Motor neuron (in vitro differentiated cells): ENCODE measurements at places on chromosomes 13 and 19.

DNA sequence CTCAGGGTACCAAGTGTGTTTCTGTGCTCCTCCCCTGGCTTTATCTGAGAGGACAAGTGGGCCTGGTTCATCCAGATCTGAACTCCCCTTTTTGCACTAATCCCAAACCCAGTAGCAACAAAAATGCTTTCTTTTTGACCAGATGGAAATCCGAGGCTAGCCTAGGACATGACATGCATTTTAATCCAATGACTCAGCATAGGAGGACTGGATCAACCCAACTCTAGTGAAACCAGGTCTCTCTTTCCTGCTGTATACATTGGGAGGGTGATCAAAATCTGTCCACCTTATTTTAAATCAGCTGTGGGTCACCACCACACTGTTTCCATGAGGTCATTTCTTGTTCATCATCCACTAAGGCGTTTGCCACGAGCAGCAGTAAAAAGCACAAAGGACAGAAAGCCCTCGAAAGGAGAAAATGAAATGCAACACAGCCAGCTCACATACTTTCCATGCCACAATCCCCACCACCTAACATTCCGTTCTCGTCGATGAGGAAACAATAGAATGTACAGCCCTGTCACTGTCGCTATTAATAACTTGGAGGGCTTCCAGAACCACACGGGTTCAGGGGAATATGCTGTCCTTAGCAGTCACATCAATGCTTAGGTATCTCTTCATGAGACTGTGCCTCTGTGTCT, 543.0 kb downstream of the IRS2 start:
- peak; percentile 91 for ATAC-seq

GRCh38 chr19:37997911-37998344, 90.9 kb downstream of the SIPA1L3 start:
- ATAC-seq: no peak

GRCh38 chr19:51277112-51277511, 26.2 kb downstream of the SIGLECL1 start:
- ATAC-seq: no peak

- ATAC-seq: peak; percentile 77
Observed at GRCh38 chr19:44777715-44778347, at the start of gene CBLC. TSS of gene CBLC (plus strand) at chr19:44777890. CDS start at chr19:44777932, 42 bp downstream.

DNA sequence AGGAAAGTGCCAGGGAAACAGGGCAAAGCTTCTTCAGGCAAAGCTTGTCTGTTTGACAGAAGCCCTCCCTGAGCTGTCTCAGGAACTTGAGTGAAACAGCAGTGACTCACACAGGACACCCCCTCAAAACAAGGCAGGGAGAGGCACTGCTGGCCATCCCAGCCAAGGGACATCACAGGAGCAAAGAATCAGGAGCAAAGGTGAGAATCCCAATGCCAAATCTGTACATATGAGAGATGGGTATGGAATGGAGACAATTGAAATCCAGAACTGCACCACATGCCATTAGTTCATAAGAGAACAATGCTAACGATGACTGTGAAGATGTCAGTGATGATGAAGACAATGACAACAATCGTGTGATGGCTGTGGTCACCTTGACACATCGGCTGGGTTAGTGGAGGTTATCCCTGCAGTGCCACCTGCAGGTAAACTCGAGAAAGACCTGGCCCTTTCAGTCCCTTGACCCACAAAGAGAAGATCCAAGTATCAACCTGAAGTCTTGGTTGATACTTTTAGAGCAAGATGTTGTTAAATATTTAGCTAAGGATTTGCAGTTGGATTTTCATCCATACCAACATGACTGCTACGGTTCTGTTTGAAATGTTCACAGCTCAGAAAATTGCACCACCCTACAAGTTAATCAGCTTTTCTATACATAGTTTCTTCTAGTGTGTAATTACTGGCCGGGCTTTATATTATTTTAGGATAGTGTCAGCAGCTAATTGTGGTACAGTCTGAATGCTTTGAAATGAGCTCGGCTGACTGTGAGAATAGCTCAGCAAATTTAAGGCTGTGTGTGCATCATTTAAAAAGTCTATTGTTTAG, 42.0 kb upstream of the IPO5 start:
- no peak for ATAC-seq

GRCh38 chr13:110616103-110617101, 1.1 kb downstream of the NAXD start:
- ATAC-seq: no peak

- ATAC-seq: peak; percentile 56
Observed at GRCh38 chr19:17052439-17052838, 22.8 kb downstream of the HAUS8 start.

DNA sequence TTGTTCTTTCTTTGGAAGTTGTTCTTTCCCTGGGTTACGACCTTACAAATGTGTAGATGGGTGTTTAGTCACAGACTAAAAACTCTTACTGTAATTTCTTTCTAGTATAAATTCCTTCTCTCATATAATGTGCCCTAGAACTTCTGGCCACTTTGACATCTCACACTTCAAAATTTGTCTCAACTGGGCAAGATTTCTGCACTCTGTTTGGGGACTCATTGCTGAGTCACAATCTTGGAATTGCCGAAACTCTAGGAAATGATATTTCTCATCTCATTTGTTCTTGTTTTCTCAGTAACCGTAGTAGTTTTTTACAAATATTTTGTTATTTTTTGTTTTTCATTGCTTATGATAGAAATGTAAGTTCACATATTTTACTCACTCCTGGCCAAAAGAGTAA, 2523.2 kb upstream of the PCDH20 start:
- ATAC-seq: no peak

GRCh38 chr19:37969695-37970094, 62.7 kb downstream of the SIPA1L3 start:
- no peak for ATAC-seq

DNA sequence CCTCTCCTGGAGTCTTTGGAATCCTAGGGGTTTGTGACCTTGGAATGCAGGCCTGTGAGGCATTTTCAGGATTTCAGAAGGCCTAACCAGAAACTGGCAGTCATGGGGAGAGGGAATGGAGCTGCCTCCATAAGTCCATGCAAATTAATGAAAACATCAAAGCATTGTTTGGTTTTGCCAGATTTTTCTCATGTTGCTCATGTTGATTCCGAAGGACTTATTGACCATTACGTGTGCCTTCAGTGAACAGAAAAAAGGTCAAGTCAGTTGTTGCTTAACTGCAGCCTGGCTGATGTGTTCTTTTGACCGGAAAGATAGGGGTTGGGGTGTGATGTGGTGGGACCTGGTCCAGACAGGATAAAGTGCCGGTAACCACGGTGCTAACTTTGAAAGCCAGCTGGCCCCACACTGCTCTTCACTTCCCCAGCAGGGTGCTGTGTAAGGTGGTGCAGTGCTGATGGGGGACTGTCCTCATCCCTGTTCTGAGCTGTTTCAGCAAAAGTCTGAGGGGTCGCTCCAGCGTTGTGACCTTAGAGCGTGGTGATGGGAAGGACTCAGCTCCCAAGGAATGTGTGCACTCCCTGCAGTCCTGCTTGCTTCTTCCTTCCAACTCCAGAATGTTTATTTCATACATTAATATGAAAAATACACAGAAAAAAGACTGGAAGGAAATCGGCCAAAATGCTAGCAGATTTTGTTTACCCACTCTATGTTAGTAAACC, 3.5 kb downstream of the RNF113B start:
- peak; percentile 24 for ATAC-seq

DNA sequence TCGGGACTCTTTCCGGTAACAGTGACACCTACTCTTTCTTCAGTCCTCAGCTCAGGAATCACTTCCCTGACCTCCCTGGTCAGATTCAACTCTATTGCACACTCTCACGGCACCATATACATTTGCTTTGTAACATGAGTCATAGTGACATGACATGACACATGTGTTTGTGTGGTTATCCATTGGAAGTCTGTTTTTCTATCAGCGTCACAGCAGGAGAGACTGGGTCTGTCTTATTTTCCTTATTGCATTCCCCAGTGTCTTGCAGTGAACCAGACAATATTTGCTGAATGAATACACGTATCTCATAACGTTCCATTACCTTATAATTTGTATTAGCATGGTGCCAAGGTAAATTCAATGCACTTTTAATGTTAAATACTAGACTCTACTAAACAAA, 102.0 kb downstream of the DCLK1 start:
- peak; percentile 51 for ATAC-seq

DNA sequence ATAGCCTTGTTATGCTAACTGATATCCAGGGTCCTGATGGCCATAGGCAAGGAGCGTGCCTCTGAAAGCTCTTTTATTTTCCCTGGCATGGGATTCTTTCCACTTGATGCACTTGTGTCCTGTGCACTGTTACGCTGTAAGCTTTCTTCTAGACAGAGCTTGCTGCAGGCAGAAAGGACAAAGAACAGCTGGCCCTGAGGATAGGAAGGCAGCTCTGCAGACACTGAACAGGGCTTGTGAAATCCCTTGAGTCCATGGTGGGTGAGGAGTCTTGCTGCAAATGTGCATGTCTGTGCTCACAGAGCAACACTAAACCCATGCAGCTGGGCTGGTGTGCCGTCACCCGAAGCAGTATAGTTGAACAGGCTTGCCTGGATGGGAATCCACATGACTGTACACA, 126.6 kb downstream of the AKAP11 start:
- peak; percentile 87 for ATAC-seq

GRCh38 chr19:42422901-42423461, 4.2 kb downstream of the LIPE start:
- ATAC-seq: peak; percentile 79

DNA sequence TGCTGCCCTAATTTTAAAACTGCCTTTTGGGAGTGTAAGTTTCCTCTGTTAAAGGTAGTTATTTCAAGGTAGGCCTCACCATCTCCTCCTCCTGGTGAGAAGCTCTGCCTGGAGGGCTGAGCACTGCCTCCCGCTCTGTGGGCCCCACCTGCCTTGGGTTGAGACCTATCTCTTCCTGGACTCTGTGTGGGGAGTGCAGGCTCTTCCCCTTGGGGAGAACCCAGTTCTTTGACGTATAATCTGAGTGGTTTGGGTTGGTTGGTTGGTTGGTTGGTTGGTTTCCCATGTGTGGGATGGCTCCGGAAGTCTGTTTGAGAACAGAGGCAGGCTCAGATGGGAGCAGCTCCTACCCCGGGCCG, 39.1 kb downstream of the ACTN4 start:
- no peak for ATAC-seq

DNA sequence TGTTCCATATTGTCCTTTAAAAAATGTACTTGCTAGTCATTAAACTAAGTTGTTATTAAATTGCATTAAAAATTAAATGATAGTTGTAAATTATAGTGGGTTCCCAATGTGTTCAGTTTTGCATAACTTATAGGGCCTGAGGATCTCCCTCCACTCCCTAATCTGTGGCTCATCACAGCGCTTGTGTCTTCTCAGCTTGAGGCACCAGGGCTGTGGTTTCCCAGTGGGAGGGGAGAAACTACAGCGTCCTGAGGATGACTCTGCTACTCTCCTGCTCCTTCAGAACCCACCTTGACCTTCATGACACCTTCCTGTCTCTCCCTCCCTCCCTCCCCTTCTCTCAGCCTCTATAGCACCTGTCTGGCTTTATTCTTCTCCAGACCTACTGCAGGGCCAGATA, 1.4 kb downstream of the SGCG start:
- ATAC-seq: no peak

DNA sequence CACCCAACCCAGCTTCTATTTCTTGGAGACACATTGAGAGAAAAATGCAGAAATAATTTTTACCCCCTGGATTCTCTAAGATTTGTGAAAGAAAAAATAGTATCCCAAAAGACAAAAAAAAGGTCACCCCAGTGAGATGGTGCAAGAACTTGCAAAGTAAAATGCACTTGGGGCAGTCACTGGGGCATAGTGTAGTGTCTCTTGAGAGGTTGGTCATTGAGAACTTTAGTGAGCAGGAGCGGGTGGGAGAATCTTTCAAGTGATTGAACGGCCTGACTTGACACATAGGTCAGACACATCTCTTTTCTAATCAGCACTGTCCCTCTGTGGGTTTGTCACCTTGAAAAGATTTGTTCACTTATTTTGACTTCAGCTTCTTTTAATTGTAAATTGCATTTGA, 2.4 kb downstream of the ZNF85 start:
- no peak for ATAC-seq

GRCh38 chr13:47673009-47673850, 327.8 kb downstream of the SUCLA2 start:
- ATAC-seq: no peak

DNA sequence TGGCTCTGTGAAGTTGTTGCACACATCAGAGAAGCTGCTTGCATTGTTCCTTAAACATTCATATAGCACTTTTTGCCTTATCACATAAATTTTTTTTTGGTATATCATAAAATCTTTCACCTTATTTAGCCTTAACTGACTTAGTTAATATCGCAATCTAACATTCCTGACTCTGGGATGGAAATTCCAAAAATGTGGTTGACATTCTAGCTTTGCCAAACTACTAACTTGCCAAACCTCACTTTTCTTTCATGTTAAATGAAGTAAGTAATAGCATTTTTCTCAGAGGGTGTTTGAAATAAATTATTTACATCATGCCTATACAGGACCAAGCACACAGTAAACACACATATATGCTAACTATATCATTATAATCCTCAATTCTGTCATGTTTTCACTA, 736.9 kb upstream of the PCDH9 start:
- ATAC-seq: no peak
